ENCODE measurements at places on chromosomes 16 and 17.
A peak's percentile ranks its signal among the peaks of the same experiment; 100 is the strongest.

DNA sequence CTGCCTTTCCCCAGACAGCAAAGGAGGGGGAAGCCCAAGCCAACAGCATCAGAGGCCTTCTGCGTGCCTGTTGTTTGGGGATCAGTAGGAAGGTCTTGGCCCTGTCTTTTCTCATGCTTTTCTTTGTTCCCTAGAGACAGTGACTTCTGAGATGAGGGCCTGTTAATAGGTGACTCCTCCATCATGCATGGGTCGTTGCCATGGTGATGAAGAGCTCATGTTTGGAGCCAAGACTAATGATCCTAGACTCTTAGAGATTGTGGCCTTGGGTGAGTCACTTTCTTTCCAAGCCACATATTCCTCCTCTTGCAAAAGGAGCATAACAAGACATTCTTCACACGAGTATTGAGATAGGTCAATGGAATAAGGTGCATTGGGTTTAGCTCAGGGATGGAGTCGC is 201.1 kb upstream of the ASIC2 start:
- DNase-seq, result no peak

- DNase-seq, result no peak
These were observed 60.3 kb downstream of the AKAP1 start for GRCh38 chr17:57145347-57145746.

- peak; percentile 34 for DNase-seq
These were observed 1.9 kb downstream of the MED11 start for GRCh38 chr17:4733073-4733531.

- no peak for DNase-seq
These were observed 7.3 kb downstream of the MAPK8IP3 start for GRCh38 chr16:1713331-1713730.

- DNase-seq, result no peak
These were observed 2285.3 kb downstream of the TP53TG3F start for GRCh38 chr16:35744726-35745125.

DNA sequence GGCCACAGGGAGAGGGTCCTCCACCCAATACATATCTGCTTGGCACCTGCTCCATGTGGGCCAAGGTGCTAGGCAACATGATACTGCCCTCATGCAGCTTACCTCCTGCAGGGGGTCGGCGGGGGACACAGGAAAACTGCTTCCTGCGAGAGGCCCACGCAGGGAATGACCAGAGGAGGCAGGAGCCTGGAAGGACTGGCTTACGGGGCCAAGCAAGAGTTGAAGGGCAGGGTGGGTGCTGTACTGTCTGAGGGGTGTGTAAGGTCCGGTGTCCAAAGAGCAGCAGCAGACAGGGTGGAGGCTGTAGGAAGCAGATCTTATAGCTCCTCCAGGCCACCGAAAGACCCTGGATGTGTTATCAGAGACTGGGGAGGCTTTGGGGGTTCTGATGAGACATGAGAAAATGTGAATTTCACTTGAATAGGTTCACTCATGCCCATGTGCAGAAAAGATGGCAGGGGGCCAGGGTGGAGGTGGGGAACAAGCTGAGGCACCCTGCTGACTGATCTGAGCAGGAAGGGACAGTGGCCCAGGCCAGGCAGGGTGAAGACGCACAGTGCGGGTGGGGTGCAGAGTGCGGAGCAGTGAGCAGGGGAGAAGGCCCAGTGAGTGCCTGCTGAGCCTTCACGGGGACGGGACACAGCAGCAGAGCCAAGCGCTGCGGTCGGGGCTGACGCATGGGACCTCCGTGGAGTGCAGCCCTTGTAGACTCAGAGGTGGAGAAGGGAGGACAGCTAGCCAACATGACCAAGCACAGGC is 8.3 kb downstream of the FLCN start:
- no peak for DNase-seq

GRCh38 chr17:12445331-12445730 is 220.4 kb upstream of the MYOCD start:
- no peak for DNase-seq

- DNase-seq, result no peak
These were observed 19.3 kb downstream of the MFSD11 start for GRCh38 chr17:76757256-76757655.

DNA sequence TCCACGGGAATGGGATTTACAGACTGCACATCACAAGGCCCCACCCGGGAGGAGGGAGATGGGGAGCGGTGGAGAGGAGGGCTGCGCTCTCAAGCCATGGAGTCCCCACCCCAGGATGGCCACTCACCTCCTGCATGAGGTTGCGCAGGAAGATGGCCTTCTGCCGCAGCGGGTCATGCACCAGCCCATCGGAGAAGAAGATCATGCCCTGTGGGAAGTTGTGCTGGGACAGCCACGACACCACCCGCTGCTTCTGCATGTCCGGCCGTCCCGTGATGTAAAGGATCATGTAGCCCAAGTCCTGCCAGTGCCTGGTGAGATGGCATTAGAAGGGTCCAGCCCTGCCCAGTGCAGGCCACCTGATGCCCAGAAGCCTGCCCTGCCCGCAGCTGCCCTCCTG is 17.0 kb downstream of the PIMREG start:
- DNase-seq, result no peak

DNA sequence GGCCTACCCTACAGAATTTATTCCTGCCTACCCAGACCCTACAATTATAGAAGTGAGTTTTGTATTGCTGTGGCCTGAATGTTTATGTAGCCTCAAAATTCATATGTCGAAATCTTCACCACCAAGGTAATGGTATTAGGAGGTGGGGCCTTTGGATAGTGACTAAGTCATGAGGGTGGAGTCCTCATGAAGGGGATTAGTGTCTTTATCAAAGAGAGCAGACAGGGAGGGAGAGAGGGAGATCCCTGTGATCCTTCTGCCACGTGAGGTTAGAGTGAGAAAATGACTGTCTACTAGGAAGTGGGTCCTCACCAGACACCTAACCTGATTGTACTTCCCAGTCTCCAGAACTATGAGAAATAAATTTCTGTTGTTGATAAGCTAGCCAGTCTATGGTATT is 981 bp upstream of the DUXB start:
- no peak for DNase-seq

GRCh38 chr16:86322806-86323205 is 187.5 kb upstream of the FOXF1 start:
- no peak for DNase-seq

- DNase-seq, result no peak
These were observed 66.6 kb downstream of the ANKRD11 start for GRCh38 chr16:89423681-89424260.

DNA sequence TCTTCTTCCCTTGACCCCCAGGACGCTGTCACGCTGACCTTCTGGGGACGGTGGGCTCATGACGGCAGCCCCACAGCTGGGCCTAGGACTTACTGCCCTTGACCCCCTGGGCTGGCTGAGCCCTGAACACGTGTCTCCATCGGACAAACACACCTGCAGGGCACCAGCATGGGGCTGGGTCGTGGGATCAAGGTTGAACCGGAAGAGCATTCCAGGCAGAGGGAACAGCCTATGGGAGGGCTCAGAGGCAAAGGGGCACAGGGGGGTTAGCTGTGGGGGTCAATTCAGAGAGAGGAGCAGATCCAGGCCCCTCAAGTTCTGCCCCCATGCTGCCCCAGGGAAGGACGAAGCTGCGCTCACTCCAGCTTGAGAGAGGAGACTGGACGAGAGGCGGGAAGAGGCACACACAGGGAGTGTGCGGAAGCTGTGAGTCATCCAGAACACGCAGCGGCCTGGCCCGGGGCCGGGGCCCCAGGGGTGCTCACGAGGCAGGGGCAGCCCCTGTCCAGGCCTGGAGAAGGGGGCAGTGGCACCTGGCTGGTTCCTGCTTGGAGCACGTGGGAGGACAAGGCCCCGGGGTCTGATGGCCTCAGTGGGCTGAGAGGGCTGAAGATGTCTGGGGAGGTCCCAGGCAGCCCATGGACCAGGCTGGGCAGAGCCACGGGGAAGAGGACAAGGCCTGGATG is 9.9 kb downstream of the SSTR5 start:
- DNase-seq, result no peak

DNA sequence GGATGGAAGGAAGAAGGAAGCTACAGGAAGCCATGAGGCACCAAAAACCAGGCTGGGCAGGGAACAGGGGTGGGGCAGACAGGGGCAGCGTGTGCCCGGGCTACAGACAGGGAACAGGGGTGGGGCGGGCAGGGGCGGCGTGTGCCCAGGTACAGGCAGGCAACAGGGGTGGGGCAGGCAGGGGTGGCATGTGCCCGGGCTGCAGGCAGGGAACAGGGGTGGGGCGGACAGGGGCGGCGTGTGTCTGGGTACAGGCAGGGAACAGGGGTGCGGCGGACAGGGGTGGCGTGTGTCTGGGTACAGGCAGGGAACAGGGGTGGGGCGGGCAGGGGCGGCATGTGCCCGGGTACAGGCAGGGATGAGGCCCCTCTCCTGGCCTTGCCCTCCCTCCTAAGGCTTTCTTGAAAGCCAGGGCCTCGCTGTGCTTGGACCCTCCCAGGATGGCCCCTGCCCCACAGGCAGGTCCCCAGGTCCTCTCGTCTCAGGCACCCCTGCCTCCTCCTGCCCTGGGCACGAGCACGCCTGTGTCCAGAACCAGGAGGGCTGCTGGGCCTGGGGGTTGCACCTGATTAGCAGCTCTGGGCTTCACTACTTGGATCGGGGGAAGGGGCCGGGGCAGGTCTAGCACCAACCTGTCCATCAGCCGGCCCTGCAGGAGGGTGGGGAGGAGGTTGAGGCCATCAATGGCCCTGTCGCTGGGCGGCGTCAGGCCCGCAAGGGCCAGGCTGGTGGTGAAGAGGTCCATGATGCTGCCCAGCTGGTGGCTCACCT is 14.5 kb upstream of the APRT start:
- DNase-seq, result no peak

GRCh38 chr16:84357191-84357651 is 11.1 kb upstream of the ATP2C2 start:
- no peak for DNase-seq

GRCh38 chr17:74089869-74090464 is 113.5 kb upstream of the RPL38 start:
- DNase-seq, result peak; percentile 30

- DNase-seq, result no peak
These were observed 28.9 kb upstream of the ZNF750 start for GRCh38 chr17:82868715-82869131.

GRCh38 chr16:80231888-80232287 is 308.9 kb upstream of the DYNLRB2 start:
- no peak for DNase-seq

GRCh38 chr17:48878920-48879898 is 13.4 kb upstream of the ATP5MC1 start:
- peak; percentile 80 for DNase-seq

- peak; percentile 56 for DNase-seq
These were observed 8.3 kb downstream of the CUEDC1 start for GRCh38 chr17:57946798-57947358.

DNA sequence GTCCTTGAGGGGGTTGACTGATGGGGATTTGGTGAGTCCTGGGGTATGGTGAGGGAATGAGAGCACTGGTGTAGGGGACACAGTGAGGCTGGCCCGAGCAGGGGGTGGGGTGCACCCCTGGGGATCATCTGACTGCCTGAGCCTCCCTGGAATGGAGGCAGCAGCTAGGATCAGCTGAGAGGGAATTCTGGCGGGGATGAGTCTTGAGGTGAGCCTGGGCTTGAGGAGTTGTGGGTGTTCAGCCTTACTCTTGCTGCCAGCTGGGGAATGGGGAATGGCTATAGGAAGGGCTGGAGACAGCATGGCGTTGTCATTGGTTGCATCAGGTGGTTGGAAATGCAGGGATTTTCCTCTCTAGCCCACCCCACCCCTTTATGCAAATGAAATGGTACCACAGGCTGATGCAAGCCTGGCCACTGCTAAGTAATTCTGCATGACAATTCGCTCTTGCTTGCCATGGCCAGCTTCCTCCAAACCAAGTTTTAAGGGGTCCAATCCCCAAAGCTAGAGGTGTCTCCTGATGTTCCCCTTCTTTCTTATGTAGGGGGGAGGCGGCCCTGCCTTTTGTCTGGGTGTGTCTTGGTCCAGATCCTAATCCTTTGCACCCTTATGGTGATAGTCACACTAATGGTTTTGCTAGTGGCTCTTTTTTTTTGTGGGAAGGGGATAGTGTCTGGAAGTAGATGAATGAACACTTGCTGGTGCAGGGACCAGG is 7.5 kb downstream of the NFE2L1 start:
- DNase-seq, result no peak

DNA sequence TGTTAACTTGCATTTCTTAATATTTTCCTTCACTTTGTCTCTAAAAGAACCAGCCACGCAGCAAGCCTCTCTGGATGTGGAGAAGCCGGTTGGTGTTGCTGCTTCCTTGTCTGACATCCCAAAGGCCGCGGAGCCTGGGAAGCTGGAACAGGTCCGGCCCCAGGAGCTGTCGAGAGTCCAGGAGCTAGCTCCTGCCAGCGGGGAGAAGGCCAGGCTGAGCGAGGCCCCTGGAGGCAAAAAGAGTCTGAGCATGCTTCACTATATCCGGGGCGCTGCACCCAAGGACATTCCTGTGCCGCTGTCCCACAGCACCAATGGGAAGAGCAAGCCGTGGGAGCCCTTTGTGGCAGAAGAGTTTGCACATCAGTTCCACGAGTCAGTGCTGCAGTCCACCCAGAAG is 22.8 kb downstream of the GINS2 start:
- DNase-seq, result no peak

GRCh38 chr17:74994440-74994839 is 7.0 kb downstream of the CDR2L start:
- no peak for DNase-seq

DNA sequence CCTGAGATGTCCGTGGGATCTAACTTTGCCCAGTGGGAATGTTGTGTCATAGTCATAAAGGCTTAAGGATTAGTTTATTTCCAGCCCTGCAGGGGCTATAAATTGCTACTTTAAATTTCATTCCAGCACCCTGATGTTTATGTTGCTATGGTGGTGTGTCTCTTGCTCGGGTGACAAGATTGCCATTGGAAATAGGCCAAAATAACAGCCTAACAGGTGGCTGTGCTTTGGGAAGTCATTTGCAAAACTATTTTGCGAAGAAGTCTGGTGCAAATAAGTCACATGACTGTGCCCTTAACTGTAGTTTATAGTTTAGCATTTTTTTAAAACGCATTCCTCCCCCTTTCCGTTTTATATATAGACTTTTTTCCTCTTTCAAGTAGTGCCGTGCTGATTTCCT is 23.1 kb downstream of the PITPNC1 start:
- DNase-seq, result peak; percentile 48

DNA sequence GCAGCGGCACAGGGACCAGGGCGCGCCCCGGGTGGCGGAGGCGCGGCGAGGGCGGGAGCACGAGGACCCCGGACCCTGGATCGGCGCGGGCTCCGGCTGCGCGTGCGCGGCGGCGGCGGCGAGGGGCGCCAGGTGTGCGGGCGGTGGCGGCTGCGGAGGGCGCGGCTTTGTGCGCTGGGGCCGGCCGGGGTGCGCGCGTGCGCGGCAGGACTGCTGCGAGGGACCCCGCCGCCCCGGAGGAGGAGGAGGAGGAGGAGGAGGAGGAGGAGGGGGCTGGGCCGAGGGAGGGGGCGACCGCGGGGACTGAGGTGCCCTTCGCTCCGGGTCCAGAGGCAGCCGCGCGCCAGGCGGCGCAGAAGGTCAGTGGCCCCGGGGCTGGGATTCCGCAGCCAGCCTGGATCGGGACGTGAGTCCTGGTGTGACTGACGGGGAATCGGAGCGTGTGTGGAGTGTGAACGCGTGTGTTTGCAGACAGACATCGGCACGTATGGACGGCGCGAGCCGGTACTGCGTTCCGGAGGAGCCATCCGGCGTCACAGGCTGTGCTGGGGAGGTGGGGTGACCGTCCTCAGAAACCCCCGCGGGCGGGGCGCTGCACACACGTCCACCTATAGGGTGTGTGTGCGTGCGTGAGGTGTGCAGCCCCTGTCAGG is 19.5 kb upstream of the RAP1GAP2 start:
- DNase-seq, result no peak

All from CD4-positive, alpha-beta T cell treated with Interleukin-10 for 1 hour (primary cell).